ENCODE measurements at places on chromosomes 6 and 20.

- DNase-seq = peak; percentile 31
These were observed 607.0 kb downstream of the TENT5A start for GRCh38 chr6:81145506-81145905.

GRCh38 chr6:109374326-109374892 is 7.9 kb downstream of the CD164 start:
- DNase-seq = no peak

DNA sequence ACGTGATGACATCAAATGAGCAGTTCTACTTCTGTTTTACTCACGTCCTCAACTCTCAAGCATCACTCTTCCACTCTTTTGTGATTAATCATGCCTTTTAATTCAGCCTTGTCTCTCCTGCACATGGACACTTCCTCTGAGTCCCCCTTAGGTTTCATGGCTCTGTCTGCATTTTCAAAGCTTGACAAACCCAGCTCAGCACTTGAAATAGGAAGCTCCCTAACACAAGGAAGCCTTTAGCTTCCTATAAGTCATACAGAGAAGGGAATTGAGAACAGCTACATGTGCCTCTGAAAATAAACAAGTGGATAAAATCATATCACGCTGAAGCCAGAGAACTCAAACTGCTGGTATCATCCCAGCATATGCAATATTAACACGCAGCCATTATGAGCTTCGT is 21.2 kb downstream of the KIF16B start:
- no peak for DNase-seq

DNA sequence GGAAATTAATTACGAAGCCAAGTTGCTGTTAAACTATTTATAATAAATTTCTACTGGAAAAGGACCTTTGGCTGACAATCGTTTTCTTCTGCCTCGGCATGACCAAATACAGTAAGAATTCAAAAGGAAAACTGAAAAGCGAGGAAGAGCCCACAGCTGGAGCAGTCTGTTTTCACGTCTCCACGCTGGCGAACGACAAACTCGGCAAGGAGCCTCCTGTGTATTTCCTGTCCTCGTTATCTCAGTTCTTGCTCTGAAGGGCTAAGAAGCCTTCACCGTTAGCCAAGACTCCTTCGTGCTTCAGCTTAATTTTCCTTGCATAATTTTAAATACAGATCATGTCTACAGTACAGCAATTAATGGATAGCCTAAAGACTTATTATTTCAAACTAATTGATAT is 214.3 kb upstream of the PLCB4 start:
- DNase-seq = peak; percentile 57

DNA sequence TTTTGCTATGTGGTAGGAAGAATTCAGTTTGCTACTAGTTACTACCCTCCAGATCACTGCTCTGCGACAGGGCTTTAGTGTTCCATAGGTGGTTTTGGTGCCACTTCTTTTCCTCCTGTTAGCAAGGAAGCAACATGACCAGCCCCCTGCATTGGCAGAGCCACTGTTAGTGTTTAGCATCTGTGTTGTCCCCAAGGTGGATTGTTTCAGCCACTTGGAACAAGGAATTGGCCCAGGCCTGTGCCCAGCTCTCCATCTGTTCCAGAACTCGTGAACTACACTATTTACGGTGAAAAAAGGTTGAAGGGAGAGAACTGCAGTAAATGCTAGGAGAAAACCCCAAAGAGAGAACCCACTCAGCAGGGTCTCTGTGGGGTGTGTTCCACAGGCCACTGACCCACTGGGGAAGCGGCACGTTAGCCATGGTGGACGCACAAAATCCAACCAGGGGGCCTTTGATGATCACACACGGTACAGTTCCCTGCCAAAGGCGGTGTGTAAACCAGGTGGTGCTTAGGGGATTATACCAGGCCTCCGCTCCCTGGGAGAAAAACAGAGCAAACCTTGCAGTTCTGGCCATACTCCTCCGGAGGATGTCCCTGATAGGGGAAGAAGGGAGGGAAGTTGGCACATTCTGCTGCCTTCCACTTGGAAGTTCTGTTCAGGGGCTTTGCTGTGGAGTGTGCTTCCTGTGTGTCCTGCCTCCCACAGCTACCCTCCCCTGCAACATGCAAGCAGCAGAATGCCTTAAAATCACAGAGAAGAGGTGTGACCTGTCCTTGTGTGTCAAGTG is 72.3 kb downstream of the LYRM2 start:
- DNase-seq = no peak

- DNase-seq = peak; percentile 81
These were observed 290.0 kb downstream of the HAO1 start for GRCh38 chr20:7650086-7650879.

GRCh38 chr6:99993146-99993532 is 884 bp downstream of the MCHR2 start:
- DNase-seq = no peak

DNA sequence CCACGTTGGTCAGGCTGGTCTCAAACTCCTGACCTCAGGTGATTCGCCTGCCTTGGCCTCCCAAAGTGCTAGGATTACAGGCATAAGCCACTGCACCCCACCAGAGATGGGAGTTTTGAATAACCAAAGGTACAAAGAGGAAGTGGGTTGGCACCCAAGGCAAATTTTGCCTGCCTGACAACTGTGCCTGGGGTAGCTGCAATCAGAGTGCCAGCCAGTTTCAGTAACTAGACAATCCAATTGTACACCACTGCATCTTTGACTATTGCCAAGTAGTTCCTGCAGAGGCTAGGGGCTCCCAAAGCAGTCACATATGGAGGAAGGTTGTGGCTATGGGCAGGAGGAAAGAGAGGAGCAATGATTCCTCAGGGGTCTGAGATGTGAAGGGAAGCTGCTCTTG is 16.6 kb downstream of the ZC3H12D start:
- no peak for DNase-seq

DNA sequence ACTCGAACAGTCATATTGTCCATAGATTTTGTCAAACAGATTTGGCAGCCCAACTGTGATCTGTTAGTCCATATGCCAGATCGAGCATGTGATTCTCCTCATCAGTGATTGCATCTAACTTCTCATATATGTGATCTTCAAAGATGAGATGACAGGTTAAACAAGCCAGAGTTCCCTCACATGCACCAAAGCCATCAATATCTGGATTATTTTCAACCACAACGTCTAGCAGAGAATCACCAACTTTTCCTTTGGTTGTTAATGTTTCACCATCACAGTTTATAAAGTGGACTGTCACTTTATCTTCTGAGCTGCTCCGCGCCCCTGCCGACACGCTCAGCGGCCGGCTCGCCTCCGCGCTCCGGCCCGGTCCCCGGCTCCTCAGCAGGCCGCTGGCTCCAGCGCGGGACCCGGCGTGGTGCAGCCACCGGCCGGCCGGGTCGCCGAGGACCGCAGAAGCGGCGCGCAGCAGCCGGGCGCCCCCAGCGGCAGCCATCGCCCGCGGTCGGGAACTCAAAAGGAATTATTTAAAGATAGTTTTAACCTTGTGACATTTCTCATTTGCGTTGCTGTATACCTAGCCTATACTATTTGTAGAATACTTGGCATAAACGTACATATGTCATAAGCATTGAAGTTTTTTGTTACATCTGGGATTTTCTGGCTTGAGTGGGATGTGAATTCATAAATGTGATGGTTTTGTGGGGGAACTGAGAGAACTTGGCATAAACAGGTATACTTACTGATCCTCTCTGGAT is 40.1 kb upstream of the DYNLRB1 start:
- peak; percentile 13 for DNase-seq

- peak; percentile 28 for DNase-seq
These were observed 3.8 kb downstream of the APCDD1L start for GRCh38 chr20:58511364-58511763.

DNA sequence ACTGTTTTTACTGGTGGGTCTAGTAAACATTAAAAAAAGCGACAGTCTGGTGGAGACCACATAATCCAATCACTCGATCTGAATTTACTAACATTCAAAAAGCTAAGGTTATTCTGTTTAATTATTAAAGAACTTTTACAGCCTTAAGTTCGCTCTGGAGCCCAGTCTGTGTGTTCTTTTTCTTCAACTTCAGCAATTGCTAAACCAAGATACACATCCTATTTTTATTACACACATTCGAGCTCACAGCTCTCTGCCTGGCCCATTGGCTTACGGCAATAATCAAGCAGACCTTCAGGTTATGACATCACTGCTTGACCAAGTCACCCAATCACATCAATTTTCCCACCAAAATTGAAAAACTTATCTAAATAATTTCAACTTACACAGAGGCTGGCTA is 57.4 kb upstream of the PRSS16 start:
- no peak for DNase-seq

- peak; percentile 8 for DNase-seq
These were observed 11.9 kb downstream of the XKR7 start for GRCh38 chr20:31979713-31980426.

DNA sequence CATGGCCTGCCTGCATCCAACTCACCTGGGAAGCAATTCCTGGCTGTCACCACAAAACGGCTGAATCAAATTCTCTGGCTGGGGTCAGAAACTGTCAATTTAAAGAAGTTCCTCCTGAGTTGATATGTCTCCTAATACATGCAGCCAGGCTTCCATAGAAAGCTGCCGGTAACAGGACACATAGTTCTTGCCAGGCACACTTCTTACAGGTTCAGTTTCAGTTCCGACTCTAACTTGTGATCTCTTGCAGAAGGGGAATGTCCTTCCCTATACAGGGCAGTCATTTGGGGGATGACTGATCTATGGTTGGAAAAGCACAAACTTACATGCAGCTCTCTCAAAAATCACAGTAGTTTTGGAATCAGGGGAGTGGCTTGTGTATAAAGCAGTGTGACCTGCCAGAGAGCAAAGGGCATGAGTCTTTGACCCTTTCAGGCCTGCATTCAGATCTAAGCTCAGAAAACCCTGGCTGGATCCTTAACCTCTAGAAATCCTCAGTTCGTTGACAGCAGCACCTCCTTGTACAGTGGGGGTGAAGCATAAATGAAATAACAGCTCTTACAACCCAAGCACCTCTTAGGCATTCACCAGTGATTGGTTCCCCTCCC is 195.6 kb downstream of the SCP2D1 start:
- no peak for DNase-seq

- DNase-seq = no peak
These were observed 299.6 kb downstream of the RNGTT start for GRCh38 chr6:88663801-88664200.

DNA sequence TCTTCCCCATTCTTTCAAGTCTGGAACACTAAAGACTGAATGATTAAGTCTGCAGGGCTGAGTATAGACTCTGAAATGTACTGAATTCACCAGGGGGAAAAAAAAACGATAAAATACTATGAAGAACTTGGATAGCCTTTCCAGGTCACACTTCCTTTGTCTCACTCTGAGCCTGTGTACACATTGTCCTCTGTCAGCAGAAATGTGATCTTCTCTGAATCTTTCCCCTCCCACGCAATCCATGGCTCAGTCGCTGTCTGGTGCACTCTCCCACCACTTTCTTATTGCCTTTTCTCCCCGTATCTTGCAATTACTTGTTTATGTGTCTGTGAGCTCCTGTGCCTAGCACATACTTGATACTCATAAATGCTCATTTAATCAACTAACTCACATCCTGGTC is 212.6 kb upstream of the RSPO3 start:
- no peak for DNase-seq

- no peak for DNase-seq
These were observed 93.8 kb downstream of the JPH2 start for GRCh38 chr20:44093249-44093582.

DNA sequence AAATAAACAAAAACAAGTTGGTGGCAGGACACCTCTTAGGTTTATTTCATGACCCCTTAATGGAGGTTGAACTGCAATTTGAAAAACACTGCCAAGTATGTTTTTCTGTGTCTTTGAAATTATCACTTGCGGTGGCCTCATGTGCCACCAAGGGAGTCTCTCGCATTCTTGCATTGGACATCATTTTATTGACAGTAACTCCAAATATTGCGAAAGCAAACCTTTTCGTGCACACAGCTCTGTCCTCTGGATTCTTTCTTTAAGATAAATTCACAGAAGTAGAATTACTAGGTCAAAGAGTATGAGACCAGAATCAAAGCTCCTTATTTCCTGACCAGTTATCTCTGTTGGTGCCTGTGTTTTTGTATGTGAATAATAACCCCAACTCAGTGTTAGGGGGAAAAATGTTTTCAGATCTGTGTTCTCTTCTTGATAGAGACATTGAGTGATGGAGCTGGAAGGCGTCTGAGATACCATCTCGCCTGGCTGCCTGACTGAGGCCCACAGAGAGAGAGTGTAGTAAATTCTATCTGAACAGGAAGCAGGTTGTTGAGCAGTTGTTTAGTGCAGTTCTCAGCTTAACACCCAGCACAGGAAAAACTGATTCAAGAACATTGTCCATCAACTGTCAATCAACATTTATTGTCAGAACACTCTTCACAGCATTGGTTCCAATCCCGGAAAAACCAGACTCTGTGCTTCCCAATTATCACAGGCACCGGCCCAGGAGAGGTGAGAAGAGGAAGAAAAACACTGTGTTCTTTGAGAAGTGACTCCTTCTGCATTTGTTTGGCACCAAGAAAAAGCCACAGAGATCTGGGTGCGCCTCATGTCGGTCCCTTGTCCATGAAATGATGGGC is 2.2 kb upstream of the CCDC167 start:
- DNase-seq = no peak

GRCh38 chr6:146389740-146390139 is 153.9 kb upstream of the RAB32 start:
- no peak for DNase-seq

DNA sequence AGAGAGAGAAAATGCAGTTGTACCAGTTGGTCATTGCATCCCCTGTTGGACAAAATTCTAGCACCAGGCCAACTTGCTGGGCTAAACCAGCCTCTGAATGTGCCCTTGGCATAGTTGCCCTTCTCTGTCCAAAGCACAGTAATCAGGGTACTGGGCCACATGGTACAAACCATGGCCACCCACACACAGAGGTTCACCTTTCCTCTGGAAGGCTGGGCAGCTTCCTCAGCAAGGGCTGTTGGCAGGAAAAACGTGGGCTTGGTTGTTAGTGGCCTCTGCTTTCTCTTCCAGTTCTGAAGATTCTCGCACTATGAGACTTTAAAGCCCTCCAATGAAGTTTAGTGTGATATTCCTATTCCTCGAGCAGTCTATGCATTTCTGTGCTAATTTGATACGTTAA is 706 bp downstream of the DDO start:
- DNase-seq = no peak

DNA sequence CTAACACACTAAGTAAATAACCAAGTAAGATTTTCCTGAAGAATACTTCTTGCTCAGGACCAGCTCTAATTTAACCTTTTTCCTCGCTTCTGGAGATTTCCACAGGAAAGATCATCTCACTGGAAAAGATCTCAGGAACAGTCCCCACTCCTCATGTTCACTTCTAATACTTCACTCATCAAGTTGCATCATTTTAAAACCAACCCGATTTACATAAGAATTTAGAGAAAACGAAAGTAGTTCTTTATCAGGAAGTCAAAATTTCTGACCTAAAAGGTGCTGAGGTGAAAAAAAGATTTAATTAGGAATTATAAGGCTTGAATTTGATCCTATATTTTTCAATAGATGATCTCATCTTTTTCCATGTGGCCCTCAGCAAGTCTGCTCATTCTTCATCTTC is 46.6 kb upstream of the PKHD1 start:
- no peak for DNase-seq

Measured in fibroblast of upper back skin (primary cell).